ENCODE measurements at places on chromosomes 16 and 17.

GRCh38 chr17:59160157-59161025 lies 4.8 kb downstream of the PRR11 start:
- peak; percentile 29 for DNase-seq

GRCh38 chr17:76191896-76192295 lies 48.4 kb downstream of the RNF157 start:
- DNase-seq: no peak

DNA sequence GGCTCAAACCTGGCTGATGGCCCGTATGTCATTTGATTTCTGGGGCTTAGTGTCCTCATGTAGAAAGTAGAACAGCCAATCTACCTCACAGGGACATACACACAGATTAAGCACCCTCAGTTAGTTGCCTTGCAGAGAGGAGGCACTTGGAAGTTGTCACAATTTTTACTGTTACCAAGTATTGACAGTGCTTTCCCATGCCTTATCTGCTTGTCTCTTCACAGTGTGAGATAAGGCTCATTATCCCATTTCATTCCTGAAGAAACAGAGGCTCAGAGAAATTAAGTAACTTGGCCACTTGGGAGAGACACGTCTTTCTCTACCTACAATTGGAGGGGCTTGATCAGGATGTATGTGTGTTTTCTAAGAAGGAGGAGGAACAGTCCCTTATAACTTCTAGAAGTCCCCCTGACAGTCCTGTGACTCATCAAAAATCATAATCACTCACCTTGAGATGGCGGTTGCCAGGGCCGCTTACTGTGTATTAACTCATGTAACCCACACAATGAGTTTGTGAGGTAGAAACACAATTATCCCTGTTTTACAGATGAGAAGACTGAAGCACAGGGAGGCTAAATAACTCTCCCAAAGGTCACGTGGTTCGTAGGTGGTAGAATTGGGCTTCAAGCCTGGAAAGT lies 56.9 kb upstream of the LHX1 start:
- no peak for DNase-seq

- no peak for DNase-seq
These were observed 20.7 kb upstream of the CCDC92B start for GRCh38 chr17:2770129-2770528.

All from lung microvascular endothelial cell (primary cell).